ENCODE measurements at places on chromosomes 1 and 21.

GRCh38 chr1:156711011-156711817 is 5.8 kb upstream of the CRABP2 start:
- DNase-seq = no peak

DNA sequence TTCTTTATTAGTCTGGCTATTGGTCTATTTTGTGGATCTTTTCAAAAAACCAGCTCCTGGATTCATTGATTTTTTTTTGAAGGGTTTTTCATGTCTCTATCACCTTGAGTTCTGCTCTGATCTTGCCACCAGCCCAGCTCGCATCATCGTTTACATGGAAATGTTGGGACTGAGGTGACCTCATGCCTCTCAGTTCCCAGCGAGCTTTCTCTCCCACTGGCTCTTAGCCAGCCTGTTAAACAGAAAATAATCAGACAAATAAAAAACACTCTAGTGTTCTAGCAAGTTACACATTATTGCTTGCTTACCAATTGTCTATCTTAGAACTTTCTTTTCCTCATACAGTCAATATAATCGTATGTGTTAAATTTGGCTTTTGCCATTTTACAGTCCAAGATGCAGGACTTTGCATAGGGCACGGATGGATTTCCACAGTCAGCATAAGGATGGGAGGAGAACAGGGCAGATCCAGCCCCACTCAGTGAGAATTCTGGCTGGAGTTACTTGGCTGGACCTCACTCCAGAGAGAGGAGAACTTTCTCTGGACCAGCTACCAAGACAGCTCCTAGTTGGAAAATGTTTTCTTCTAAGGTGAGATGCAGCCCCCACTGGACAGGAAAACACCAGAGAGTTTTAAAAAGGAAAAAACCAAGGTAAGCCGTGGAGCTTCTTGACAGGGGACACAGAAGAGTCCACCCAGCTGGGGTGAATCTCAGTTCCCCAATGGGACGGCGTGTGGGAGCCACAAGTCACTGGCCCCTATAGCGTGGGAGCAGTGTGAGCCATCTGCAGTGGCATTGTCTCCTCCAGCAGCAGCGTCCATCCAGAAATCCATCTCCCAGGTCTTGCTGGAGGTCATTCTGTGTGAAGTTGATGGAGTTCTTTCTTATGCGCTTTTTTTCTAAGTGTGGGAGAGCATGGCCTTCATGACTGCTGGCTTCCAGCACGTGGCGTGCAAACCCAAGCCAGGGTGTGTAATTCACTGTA is 17.6 kb downstream of the PGBD2 start:
- no peak for DNase-seq

- no peak for DNase-seq
These were observed 273.7 kb downstream of the SRGAP2C start for GRCh38 chr1:121458291-121459048.

GRCh38 chr1:211215577-211215976 is 43.6 kb upstream of the RCOR3 start:
- no peak for DNase-seq

GRCh38 chr1:204464701-204465100 is 29.9 kb downstream of the PIK3C2B start:
- no peak for DNase-seq

DNA sequence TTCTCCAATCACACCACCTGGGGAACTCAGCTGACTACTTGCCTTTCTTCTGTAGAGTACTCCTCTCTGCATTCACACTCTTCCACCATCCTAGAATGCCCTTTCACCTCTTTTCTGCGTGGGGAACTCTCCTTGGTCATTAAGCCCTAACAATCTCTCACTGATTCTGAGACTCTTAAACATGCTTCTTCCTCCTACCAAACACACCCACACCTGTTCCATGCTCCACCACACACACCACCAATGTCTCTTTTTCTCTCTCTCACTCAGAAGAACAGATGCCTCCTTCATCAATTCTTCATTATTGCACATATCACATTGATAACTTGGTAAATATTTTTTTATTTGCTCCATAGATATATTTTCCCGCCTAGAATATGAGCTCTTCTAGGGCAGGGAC is 53.6 kb downstream of the WARS2 start:
- DNase-seq = no peak

DNA sequence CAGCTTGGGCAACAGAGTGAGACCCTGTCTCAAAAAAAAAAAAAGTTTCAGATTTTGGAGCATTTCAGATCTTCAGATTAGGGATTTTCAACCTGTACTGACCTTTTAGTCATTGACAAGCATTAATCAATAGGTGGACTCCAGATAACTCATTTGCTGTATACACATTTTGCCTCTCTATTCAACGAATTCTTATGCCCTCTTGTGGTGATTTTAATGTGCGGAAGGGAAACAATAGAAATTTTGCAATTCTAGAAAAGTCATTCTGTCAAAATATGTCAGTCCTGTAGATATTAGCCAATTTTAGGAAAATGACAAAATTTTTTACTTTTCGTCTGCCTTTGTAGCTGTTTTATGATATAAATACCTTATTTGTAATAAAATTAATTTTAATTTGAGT is 11.6 kb upstream of the OR2G2 start:
- DNase-seq = no peak

DNA sequence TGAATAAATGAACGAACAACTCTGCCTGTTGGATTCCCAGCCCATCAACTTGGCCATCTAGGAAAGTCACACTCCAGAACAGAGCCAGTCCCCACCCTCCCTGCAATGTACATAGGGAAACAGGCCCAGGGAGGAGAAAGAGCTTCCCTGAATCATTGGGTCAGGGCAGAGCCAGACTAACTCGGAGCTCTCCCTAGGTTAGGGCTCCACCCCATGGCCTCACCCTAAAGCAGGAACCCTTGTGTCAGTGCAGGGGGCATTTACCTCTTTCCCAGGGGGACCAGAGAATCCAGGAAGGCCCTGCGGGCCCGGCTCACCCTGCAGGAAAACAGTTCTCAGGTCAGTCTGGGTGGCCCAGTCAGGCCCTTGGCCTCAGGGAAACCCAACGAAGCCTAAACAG is 11.6 kb downstream of the COL9A2 start:
- DNase-seq = no peak

DNA sequence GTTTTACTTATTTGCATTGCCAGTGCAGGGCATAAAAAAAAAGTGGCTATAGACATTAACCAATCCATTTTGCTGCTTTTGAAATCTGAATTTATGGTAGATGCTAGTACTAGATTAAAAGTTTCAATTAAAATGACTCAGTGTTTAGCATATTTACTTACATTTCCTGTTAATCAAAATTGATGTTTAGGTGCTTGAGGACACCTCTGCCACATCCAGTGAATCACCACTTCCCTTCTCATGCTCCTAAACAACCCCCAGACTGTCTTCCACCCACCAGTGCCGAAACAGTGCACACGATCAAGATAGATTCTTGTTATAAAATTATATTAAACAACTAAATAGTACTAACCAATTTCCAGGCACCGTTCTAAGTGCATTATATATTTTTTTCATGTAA is 32.7 kb downstream of the HSD17B7 start:
- no peak for DNase-seq

GRCh38 chr1:8083739-8084484 is 57.8 kb upstream of the ERRFI1 start:
- DNase-seq = no peak

DNA sequence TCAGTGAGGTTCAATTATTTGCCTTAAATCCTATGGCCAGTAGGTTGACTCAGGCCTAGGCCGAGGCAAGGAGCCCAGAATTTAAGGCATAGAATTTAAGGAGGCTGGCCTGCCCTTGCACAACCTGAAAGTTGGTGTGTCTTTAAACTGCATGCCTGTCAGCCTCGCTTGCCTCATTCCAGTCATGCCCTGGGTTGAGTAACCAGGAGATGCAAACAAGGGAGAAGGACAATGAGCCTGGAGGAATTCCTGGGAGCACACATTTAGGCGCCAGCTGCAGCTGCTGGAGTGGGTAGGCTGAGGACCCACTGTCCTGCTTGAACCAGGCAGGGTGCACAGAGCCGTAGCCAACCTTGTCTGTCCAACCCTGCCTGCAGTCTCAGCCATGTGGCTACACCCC is 11.7 kb downstream of the CD2 start:
- DNase-seq = no peak

- no peak for DNase-seq
These were observed 50.2 kb upstream of the WASF2 start for GRCh38 chr1:27539901-27540861.

- no peak for DNase-seq
These were observed 226.0 kb downstream of the CHRM3 start for GRCh38 chr1:239612379-239612778.

GRCh38 chr1:98420376-98421084 is 241.0 kb upstream of the SNX7 start:
- DNase-seq = no peak

DNA sequence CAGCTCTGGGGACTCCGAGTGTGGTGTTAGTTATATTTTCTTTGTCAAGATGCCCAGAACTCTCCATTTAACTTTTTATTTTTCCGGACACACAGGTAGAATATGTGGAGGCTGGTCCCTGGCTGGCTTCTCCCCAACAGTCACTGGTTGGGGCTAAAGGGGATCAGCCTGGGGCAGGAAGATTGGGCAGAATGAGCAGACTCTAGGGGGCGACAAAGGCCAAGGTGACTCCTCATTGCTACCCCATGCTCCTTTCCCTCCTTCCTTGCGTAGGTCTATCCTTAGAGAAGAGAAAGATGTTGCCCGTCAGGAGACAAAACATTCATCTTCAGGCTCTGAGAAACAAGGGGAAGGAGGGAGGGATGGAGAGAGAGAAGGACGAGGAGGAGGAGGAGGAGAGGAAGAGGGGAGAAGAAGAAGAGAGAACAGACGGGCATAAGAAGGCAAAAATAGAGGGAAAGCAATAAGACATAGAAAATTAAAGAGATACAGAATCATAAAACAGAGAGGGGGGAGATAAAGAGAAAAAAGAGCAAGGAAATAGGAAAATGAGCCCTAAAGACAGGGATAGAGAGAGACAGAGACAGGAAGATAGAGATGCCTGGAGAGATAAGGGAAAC is 89.9 kb downstream of the FOXD2 start:
- DNase-seq = no peak

- DNase-seq = no peak
These were observed 27.6 kb upstream of the POGK start for GRCh38 chr1:166811691-166812090.

- DNase-seq = no peak
These were observed 30.0 kb downstream of the IRF2BP2 start for GRCh38 chr1:234579967-234580366.

GRCh38 chr1:114671011-114671938 is 1.4 kb upstream of the DENND2C start:
- no peak for DNase-seq

DNA sequence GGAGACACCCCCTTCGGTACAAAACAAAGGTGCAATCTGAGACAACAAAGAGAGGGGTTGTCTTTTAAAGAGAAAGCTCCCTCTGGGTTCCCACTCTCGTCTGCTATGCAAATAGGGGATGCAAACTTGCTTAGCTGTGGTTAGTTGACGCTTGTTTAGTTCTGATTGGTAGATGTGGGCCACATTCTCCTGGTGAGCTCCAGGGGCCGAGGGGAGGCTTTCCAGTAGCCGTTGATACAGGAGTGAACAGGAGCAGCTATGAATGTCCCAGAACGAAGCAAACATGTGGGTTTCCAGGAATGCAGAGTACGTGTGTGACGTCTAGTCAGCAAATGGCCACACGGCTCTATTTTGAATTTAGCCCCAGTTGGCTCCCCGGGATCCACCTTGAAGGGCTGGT is 14.7 kb downstream of the TFF2 start:
- DNase-seq = no peak

DNA sequence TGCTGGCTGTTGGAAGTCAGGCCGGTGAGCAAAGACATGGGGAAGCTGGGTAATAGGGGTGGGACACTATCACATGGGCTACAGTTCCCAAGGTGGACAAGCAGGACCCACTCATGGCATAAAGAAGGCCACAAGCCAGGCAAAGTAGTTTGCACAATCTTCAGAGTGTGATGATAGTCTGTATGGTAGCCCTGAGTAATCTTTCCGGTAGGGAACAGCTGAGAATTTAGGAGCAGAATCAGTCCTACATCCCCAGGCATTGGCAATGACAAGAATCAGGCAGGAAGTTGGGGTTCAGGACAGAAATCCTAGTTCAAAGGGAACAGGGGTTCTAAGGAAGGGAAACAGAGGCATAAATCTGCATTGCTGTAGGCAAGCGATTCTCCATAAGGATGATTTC is 23.9 kb upstream of the SPATA6 start:
- no peak for DNase-seq

DNA sequence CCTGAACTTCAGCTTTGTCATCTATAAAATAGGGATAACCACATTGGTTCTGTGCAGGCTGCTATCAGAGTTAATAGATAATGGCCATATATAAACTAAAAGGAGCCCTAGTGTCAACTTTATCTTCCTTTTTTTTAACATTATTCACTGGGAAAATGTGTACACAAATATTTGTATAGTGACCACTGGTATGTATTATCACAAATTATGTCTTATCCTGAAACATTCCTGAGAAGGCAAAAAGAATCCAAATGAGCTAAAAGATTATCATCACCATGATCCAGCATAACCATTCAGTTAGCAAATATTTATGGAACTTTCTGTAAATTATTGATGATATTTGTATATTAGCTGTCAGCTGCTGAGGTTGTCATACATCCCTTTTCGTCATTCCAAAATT is 16.6 kb downstream of the ANGPTL3 start:
- DNase-seq = no peak

GRCh38 chr21:26717146-26717739 is 128.0 kb downstream of the ADAMTS1 start:
- DNase-seq = no peak

- no peak for DNase-seq
These were observed 290.4 kb upstream of the POU3F1 start for GRCh38 chr1:38336961-38337360.

- DNase-seq = no peak
These were observed 92.3 kb upstream of the ACTL8 start for GRCh38 chr1:17662786-17663185.

- DNase-seq = no peak
These were observed 10.3 kb downstream of the PLA2G4A start for GRCh38 chr1:186839041-186839400.

DNA sequence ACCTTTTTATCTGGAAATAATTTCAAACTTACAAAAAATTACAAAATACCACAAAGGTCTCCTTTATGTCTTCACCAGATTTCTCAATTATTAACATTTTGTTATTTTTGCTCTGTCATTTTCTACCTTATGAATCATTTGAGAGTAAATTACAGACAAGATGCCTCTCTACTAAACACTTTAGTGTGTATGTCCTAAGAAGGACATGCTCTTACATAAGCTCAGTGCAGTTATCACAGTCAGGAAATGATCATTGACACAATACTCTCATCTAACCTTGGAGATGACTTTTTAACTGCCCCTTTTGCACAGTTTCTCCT is 378.9 kb upstream of the RUNX1 start:
- no peak for DNase-seq

GRCh38 chr1:64499966-64500365 is 30.0 kb downstream of the CACHD1 start:
- no peak for DNase-seq

All from caudate nucleus (tissue), 63 donors.